T-helper 1 cell (primary cell): ENCODE measurements at places on chromosomes 11 and 22.

- no peak for DNase-seq
Measured at GRCh38 chr11:58907780-58908179, 31.5 kb upstream of the GLYATL1 start.

- DNase-seq, result no peak
Measured at GRCh38 chr22:49452362-49452946, 375.2 kb downstream of the BRD1 start.

GRCh38 chr11:33897761-33898375 is 6.0 kb upstream of the LMO2 start:
- no peak for DNase-seq

DNA sequence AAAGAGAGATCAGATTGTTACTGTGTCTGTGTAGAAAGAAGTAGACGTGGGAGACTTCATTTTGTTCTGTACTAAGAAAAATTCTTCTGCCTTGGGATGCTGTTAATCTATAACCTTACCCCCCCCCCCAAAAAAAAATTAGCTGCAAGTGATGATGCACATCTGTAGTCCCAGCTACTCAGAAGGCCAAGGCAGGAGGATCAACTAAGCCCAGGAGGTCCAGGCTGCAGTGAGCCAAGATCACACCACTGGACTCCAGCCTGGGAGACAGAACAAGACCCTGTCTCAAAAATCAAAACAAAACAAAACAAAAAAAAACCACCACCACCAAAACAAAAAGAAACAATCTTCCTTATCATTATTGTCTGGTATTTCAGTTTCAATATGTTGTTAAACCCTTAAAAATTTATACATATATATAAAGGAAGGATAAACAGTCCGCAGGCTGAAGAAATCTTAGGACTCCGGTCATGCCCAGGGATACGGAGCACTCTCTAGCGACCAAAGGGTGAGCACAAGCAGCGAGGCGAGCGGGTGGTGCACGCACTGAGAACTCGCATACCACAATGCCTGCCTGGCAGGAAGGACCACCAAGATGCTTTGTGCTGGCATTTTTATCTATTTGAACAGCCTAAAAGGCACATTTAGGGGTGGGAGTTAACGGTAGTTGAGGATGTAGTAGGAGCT is 6.4 kb downstream of the POLDIP3 start:
- DNase-seq, result no peak

DNA sequence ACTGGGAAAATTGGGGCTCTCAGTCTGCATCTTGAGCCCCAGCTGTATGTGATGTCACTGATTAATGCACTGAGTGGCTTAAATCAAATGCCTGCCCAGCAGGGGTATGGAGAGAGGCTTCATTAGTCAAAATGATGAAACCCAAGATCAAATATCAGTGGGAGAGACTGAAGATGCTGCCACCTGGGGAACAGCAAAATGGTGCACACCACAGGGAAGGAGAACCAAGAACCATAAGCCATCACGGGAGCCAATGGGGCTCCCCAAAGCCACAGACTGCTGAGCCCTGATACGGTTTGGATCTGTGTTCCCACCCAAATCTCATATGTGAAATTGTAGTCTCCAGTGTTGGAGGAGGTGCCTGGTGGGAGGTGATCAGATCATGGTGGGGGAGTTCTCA is 85.6 kb downstream of the CTTN start:
- DNase-seq, result no peak

DNA sequence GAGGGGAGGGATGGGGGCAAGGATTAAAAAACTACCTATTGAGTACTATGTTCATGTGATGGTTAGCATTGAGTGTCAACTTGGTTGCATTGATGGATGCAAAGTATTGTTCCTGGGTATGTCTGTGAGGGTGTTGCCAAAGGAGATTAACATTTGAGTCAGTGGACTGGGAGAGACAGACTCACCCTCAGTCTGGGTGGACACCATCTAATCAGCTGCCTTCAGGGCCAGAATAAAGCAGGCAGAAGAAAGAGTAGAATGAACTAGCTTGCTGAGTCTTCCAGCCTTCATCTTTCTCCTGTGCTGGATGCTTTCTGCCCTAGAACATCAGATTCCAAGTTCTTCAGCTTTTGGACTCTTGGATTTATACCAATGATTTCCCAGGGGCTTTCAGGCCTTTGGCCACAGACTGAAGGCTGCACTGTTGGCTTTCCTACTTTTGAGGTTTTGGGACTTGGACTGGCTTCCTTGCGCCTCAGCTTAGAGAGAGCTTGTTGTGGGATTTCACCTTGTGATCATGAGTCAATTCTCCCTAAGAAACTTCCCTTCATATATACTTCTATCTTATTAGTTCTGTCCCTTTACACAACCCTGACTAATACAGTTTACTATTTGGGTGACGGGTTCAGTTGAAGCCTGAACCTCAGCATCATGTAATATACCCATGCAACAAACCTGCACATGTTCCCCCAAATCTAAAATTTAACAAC is 70.2 kb downstream of the MTNR1B start:
- DNase-seq, result no peak

DNA sequence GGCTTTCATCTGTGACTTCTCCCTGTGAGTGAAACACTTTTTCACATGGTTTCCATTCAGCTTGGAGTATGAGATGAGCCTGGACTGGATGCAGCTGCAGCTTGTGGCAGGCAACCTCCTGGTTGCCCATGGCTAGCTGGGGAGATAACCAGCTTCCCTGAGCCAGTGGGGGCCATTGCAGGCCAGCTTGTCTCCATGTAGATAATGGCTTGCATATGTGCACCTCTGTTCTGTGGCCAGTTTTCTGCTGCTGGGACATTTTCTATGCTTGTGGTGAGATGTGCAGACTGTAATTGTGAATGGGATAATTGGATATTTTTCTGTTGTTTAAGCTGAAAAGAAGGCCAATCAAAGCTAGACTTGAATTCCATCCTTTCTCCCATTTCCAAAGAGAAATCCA is 38.5 kb downstream of the INSC start:
- no peak for DNase-seq

DNA sequence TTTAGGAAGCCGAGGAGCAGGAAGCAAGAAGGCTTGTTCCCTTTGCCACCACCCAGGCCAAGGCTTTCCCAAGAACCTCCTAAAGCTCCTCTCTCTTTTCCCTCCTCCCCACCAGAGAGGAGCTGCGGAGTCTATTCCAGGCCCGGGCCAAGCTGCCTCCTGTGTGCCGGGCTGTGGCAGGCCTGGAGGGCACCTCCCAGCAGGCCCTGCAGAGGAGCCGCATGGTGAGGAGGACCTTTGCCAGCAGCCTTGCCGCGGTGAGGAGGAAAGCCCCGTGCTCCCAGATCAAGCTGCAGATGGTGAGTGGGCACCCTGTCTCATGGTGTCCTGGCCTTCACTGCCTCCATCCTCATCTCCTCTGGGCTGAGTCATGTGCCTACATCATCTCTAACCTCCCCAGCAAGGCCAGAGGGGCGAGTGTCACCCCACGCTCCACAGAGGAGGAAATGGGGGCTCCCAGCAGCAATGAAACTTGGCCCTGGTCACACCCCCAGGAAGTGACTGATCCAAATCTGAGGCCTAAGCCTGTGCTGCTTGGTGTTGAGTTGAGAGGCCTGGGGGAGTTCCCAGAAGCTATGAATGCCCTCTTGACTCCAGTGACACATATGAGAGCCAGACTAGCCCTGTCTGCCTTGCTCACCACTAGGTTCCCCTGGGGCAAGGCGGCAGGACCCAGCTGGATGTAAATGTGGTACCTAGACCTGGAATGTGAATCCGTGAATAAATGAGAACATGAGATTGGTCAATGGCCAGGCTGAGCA is 104.2 kb downstream of the MYO18B start:
- no peak for DNase-seq

- no peak for DNase-seq
Measured at GRCh38 chr11:93287434-93287833, 43.1 kb upstream of the DEUP1 start.

DNA sequence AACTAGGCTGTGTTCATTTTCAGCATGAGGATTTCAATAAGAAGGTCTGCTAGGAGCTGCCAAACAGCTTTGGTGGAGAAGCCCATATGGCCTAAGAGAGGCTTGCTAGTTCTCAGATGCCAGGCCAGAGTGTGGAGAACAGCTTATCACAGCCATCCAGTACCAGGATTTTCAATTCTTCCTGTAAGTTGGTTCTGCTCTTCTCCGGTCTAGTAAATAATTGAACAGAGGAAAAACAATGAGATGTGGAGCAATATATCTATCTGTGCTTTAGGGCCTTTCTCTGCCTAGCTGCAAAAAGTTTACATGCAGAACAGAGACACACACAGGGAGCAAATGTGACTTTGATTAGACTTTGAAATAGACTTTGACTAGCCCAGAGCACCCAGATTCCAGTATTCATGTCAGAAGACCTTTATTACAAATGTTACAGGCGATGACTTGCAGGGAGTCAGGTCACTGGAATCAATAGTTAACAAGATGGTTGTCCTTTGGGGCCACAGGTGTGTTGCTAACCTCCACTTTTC is 19.8 kb upstream of the PPP2R1B start:
- no peak for DNase-seq

- DNase-seq, result no peak
Measured at GRCh38 chr11:45025716-45026492, 75.2 kb upstream of the TP53I11 start.

DNA sequence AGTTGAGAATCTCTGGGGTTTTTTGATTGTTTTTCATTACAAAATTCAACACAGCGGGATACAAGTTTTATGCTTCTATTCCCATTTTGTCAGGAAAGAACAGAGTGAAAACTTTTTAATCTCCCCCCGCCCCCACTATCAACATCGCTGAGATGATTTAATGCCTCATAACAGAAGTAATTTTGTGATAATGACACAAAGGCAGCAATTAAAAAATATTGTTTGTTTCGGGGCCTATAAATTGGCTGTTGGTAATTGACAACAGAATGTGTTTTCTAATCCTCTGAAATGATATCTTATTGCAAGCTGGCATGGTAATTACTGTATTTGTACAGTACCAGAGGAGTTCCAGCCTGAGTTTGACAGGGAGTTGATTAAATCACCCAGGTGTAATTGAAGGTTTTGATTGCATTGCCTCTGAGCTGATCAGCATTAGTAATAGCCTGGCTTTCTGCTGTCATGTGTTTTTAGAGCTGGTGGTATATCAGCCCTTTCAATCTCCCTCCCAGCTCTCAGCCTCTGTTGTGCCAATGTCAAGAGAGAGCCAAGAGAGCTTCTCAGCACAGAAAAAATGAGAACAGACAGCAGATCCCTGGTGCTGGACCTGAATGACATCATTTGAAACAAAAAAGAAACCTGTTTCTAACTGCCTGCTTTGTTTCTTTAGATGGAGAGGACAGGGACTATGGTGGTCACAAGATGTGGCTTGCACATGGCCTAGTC is 265.1 kb downstream of the FAM76B start:
- DNase-seq, result no peak

DNA sequence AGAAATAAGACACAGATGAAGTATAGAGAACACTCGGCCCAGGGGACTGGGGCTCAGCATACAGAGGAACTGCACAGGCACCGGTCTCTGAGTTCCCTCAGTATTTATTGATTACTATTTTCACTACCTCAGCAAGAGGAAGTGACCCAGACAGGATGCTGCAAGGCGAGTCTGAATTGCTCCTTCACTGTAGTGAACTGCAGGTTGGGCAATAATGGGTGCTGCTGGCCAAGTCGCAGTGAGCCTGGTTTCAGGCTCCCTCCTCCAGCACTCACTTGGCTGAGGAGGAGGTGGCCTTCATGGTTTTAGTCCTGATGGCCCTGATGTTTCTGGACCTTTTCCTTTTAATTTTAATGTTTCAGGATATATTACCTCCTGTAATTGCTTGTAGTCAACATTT is 10.4 kb downstream of the OR52K2 start:
- DNase-seq, result no peak

- no peak for DNase-seq
Measured at GRCh38 chr11:1878137-1879031, 13.3 kb downstream of the PRR33 start.
